Activated T-cell treated with anti-CD3 and anti-CD28 coated beads, Interleukin-2, amount 50 U/mL, for 72 hours (primary cell): ENCODE measurements at places on chromosomes 12 and 14.

GRCh38 chr14:94918896-94919295 lies 149.0 kb upstream of the GSC start:
- no peak for DNase-seq

- no peak for DNase-seq
Observed at GRCh38 chr12:11764837-11765236, 115.4 kb downstream of the ETV6 start.

DNA sequence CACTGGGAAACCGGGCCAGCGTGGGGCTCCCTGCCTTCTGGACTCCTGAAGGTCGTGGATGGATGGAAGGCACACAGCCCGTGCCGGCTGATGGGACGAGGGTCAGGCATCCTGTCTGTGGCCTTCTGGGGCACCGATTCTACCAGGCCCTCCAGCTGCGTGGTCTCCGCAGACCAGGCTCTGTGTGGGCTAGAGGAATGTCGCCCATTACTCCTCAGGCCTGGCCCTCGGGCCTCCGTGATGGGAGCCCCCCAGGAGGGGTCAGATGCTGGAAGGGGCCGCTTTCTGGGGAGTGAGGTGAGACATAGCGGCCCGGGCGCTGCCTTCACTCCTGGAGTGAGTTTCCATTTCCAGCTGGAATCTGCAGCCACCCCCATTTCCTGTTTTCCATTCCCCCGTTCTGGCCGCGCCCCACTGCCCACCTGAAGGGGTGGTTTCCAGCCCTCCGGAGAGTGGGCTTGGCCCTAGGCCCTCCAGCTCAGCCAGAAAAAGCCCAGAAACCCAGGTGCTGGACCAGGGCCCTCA lies 26.9 kb downstream of the HIP1R start:
- DNase-seq, result no peak

GRCh38 chr12:53330671-53331070 lies 5.5 kb downstream of the SP7 start:
- DNase-seq, result no peak

DNA sequence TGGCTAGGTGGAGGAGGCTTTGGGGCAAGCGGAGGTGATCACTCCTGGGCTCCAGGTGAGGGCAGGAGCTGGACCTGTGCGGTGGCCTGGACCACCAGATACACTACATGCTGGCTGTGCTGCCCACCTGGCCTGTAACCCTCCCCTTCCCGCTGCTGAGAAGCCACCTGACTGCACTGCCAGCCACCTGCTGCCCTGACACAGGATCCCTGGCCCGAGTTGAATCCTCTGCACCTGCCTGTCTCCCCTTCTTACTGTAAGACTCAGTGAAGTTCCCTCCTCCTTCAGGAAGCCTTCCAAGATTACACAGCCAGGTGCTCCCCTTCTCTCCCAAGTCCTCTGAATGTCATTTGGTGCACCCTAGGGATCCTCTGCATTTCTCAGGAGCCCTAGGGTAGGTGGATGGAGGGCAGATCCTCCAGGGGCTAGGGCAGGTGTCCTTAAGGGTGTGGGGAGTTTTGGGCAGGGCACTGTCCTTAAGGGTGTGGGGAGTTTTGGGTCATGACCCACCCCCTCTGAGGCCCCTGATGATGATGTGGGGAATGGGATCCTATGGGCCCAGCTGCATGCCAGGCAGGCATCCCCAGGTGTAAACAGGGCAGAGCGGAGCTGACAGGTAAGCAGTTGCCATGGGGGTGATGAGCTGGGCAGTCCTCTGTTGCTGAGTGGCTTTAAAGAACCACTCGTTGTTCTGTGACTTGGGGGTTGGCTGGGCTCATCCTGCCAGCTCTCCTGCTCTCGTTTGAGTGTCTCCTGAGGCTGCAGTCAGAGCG lies 6.7 kb upstream of the MTA1 start:
- DNase-seq, result no peak

- peak; percentile 65 for DNase-seq
Observed at GRCh38 chr12:51721282-51721940, 127.1 kb downstream of the FIGNL2 start.

GRCh38 chr14:89674936-89675335 lies 257.9 kb upstream of the FOXN3 start:
- DNase-seq, result no peak

- DNase-seq, result no peak
Observed at GRCh38 chr14:60381909-60382308, 104.0 kb downstream of the C14orf39 start.

DNA sequence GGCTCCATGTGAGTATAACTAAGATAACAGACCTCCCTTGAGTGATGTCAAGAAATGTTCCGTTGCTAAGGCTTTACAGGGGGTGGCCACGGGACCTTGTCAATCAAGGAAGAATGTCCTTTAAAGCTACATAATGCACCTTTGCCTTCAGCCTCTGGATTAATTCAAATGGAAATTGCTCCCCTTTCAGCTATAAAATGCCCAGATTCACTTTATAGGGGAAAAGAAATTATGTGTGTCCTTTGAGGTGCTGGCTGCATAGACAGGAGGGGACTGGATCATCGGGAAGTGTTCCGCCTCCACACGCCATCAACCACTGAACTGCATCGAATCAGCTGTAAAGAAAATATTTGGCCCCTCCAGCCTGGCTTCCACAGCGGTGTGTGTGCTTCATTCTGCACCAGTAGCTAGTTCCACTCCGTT lies 415.4 kb downstream of the DPF3 start:
- no peak for DNase-seq

GRCh38 chr12:61037792-61038191 lies 1222.4 kb upstream of the USP15 start:
- DNase-seq, result no peak

- no peak for DNase-seq
Observed at GRCh38 chr14:99476864-99477263, 3.8 kb downstream of the SETD3 start.

DNA sequence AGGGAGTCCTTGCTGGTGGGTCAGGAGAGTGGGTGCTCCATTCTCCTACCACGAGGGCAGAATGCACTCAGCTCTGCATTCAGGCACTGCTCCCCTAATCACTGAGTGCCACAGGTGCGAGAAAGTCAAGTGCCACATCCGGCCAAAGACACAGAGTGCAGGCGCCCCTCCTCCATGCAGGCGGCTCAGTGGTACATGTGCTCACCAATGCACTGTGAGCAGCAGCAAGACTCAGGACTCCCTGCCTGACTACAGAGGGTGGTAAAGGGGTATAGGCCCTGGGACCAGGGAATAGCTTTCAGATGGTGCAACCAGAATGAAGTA lies 32.9 kb downstream of the ZFYVE21 start:
- peak; percentile 52 for DNase-seq

DNA sequence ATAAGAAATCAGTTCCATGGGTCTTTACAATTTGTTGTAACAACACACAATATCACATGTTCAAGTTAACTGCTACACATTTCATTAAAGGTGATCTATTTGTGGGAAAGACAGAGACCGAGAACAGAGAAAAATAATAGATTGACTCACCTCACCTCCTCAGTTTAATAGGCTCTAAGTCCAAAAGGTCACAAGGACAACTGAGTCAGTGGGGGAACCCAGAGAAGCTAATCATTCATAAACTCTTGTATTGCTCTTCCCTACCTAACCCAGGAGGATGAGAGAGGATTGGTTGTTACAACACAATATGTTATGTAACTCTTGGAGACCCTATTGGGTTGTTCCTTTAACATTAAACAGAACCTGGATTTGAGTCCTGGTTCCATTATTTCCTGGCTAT lies 72.2 kb upstream of the CRY1 start:
- no peak for DNase-seq

DNA sequence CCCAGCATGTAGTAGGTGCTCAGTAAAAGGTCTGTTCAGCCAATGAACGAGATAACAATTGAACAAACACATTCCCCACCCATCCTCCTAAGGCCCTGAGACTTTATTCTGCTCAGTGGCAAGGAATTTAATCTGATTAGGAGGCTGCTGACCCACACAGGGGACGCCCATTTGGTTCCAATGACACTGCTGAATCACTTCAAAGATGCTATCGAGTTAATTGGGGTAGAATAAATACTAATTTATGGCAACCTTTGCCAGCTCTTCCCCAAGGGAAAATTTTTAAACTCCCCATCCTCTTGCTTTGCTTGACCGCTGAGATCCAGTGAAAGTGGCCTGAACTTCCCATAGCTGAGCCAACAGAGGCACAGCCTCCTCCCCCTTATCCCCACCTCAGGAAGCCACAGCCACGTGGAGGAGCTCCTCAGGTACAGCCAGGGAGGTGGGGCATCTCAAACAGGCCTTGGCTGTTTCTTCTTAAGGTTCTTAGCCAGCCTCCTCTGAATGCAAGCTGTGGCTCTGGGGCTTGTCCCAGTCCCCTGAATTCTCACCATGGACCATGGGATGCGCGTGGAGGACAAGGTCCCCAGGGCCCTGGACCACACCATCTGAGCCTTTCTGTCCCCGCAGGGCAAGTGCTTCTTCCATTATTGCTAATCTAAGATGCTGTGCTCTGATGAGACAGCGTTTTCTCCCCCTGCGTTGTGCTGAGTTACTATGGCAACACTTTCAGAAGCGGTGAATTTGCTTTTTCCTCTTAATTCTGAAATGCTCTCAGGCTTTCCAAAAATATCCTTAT lies 26.7 kb downstream of the C14orf132 start:
- no peak for DNase-seq

GRCh38 chr14:93200553-93200952 lies 6.3 kb downstream of the GON7 start:
- no peak for DNase-seq

- no peak for DNase-seq
Observed at GRCh38 chr12:131920902-131921840, 7.9 kb upstream of the PUS1 start.

GRCh38 chr12:49471557-49471956 lies 67.3 kb upstream of the KCNH3 start:
- DNase-seq, result no peak

GRCh38 chr12:123062681-123063486 lies 82.4 kb downstream of the ARL6IP4 start:
- no peak for DNase-seq

DNA sequence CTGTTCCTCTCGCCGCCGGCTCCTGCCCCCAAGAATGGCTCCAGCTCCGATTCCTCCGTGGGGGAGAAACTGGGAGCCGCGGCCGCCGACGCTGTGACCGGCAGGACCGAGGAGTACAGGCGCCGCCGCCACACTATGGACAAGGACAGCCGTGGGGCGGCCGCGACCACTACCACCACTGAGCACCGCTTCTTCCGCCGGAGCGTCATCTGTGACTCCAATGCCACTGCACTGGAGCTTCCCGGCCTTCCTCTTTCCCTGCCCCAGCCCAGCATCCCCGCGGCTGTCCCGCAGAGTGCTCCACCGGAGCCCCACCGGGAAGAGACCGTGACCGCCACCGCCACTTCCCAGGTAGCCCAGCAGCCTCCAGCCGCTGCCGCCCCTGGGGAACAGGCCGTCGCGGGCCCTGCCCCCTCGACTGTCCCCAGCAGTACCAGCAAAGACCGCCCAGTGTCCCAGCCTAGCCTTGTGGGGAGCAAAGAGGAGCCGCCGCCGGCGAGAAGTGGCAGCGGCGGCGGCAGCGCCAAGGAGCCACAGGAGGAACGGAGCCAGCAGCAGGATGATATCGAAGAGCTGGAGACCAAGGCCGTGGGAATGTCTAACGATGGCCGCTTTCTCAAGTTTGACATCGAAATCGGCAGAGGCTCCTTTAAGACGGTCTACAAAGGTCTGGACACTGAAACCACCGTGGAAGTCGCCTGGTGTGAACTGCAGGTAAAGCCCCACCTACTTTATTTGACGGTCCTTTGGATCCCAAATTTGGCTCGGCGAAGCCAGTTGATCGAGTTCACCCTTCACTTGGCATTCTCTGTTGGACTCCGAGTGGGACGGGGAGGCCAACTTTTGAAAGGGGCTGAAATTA lies 1.5 kb downstream of the WNK1 start:
- DNase-seq, result peak; percentile 68

DNA sequence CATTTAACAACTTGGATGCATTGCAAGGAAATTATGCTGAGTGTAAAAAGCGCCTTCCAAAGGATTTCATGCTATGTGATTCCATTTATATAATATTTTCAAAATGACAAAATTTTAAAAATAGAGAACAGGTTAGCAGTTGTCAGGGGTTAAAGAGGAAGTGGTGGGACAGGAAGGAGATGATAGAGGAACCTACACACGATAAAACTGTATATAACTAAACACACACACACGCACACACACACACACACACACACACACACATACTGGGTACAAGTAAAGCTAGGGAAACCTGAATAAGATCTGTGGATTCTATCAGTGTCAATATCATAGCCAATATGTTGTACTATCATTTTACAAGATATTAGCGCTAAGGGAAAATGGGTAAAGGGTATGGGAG lies 17.2 kb downstream of the TTC9 start:
- DNase-seq, result no peak

DNA sequence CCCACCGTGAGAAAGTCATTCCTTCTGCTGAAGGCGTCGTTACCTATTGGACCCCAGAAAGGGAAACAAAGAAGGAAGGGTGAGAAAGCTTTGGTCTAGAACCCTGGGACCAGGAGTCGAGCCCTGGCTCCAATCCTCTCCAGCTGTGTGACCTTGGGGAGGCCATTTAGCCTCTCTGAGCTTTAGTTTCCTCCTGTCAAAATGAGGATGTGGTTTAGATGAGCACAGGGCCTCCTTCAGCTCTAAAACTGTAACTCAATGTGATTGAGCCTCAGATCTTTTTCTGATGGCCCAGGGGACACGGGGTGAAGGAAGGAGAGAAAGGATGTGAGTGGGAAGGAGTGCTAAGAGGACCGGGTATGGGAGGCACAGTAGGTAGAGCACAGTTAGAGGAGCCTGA lies 7.7 kb downstream of the JDP2 start:
- DNase-seq, result no peak

DNA sequence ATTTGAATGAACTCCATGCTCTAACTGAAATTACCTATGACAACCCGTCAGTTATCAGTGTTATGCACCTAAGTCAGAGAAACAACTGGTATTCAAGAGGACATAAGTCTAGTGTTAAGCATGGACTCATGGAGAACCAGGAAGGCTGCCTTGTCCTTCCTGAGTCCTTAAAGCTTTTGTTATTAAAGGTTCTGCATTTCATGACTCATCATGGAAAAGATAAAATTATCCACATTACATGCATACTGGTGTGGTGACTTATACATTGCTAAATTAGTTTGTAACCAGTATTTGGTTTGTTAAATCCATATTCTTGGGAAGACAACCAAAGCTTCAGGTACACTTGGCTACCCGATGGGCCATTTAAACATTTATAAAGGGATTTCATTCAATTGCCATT lies 6.5 kb upstream of the OR4E1 start:
- no peak for DNase-seq

DNA sequence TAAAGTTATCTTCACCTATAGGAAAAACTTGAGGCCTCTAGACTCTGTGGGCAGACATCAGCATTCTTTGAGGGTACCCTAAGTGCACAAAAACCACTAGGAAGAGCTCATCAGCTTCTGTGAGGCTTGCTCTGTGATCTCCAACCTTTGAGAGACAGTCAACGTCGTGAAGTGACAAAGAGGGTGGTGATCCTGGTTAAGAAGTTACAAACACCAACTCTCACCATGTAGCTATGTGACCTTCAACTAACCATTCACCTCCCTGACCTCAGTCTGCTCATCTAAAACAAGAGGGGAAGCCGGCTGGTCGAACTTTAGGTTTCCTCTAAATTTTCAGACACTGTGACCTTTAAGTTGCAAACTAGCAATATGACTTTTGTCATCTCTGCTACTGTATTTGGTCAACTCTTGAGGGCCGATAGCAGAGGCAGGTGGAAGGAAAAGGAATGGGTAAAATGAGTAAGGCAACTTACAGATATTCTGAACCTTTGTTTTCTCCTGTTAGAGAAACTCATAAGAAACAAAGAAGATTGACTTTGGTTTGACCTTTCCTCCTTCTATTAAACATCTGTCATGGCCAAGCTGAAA lies 103.2 kb upstream of the PARP11 start:
- DNase-seq, result peak; percentile 53
